NCI-H1694 (cell line): ENCODE measurements at places on chromosomes 6 and 20.

DNA sequence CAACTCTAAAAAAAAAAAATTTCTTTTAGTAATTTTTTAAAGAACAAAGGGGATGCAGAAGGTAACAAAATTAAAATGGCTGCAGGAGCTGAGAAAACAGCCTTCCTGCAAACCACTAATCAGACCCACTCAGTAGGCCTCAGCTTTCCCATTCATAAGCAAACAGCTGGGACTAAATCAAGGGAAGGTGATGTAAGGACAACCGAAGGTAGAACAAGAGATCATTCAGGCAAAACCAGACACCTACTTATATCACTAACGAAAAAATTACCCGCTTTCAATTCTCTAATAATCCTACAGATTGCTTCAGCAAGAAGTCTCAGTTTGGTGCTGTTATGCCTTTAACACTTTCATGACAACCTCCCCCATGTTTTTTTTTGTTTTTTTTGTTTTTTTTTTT, 124.0 kb downstream of the ZMYND8 start:
- DNase-seq: no peak

- no peak for DNase-seq
These were observed 111.9 kb downstream of the ANKRD60 start for GRCh38 chr20:58116505-58116904.

DNA sequence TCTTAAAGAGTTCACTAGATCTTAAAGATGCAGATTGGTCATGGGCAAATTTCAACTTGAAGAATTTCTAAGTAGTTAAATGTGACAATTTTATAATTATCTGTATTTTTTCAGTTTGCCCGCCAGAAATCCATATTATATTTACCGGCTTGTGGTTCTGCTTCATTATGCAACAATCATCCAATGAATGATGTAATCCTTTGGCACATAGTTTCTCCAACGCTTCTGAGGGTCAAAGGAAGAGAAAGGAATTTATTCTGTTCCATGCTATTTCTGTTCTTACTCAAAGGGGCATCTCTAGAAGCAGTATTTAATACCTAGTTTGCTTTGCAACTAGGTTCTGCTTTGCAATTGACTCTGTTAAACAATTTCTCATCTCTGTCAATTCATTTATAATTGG, 359.3 kb upstream of the PLCB4 start:
- DNase-seq: no peak

GRCh38 chr6:99614430-99615186, 8.0 kb downstream of the PRDM13 start:
- peak; percentile 49 for DNase-seq

DNA sequence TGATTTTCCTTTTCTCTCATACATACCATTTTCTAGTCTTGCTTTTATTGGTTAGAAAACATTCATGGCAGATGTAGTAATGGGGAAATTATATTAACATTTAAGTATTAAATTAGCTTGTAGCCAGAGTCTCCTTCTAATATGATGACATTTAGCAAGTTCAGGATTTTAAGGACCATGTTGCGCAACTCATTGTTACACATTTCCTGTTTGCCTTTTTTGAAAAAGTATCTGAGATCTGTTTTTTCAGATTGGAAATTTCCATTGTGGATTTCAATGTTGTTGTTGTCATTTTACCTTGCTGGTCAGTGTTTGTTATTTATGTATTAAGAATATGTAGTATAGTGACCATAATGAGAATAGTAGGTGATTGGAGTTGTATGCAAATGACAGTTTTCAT, 38.7 kb downstream of the CDKAL1 start:
- DNase-seq: no peak

DNA sequence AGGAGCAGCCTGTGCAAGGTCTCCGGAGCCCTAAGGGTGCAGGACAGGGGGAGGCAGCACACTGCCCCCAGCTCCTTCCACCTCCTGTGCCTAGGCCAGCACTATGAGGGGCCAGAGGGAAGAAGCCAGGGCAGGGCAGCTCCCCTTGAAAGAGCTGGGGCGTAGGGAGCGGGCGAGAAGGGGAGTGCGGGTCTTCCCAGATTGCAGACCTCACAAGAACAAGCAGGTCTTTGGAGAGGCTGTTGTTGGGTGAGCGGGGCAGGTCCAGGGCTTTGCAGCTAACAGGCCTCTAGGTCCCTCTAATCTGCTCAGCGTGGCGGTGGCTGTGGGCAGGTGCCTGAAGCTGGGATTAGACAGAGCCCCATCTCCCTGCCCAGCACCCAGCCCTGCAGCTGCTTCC, 22.4 kb upstream of the CST1 start:
- DNase-seq: no peak

DNA sequence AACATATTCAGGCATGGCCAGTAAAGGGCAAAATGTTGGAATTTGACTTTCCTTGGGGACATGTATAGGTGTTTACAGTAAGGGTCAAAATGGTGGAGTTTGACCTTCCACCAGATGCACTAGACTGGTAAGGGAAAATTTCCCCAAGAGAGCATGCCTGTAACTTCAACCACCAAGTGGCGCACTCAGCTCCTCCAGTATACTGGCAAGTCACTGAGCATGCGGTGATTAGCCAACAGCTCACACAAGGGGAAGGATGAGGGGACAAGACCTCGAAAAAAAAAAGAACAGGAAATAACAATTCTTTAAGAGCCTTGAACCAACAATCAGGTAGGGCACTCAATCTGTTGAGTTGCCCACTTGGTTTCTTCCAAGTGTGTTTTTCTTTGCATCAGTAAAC, 140.9 kb downstream of the EYS start:
- DNase-seq: no peak

- DNase-seq: no peak
These were observed 45.7 kb downstream of the HBS1L start for GRCh38 chr6:135008941-135009290.

GRCh38 chr6:16818992-16819626, 57.8 kb upstream of the ATXN1 start:
- DNase-seq: no peak

DNA sequence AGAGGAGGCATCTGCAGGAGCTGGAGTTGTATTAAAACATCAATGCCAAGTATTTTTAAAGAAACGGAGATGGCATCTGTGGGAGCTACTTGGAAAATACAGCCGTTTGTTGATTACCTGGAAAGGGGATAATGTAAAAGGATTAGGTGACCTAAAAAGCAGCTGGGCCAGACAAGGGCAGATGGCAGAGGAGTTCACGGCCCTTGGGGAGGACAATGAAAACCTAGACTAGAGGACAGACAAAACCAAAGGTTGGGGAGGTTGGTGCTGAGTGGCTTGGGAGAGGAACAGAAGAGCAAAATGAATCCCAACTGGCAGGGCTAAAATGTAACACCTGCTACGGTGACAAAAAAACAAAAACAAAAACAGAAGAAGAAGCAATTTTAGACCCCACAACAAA, 260.5 kb upstream of the JARID2 start:
- no peak for DNase-seq

- DNase-seq: no peak
These were observed 405.9 kb upstream of the BTBD3 start for GRCh38 chr20:11511821-11512220.

DNA sequence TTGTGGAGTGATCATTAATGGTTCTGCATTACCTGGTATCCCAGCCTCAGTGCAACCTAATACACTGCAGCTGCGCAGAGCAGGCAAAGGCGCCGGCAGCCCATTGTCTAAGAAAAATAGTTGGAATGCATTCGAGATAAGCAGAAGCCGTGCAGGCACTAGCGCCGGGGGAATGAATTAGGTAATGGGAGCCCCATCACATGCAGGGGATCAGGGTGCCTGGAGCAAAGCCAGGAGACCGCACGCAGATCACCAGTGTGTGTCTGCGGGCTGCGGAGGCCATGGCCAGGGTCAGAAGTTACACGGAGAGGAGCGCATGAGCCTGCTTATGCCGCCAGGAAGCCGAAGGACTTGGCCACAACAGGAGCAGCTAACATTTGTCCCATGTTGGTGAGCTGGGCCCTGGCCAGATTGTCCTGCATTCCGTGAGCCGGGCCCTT, 156.8 kb downstream of the DLL1 start:
- DNase-seq: no peak

DNA sequence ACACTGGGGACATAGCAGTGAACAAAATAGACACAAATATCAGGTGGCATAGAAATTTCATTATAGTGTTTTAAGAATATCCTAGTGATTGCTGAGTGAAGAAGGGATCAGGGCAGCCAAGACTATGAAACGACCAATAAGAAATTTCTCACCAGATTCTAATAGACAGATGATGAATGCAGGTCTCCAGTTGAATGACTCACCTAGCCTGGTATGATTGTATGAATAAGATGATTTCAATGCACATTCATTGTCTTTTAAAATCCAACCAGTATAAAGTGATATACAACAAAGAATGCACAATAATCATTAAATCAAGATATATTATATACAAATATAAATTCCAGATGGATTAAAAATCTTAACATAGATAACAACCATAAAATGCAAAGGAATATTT, 124.5 kb upstream of the TENT5A start:
- no peak for DNase-seq

DNA sequence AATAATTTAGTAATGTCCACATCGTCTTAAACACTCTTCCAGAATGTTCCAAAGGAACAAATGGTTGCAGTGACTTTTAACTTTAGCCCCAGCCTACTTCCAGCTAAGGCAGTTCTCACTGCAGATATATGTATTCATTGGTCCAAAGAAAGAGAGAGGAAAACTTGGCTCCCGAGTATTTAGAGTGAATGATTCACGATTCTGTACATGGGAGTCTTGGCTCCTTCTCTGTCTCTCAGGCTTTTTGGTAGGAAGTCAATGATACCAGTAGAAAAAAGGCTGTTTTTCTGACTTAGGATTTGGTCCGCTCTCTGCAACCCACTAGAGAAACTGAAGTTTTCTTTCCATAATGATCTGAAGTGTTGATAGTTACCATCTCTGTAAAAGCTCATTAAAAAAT, 38.6 kb downstream of the E2F3 start:
- no peak for DNase-seq

DNA sequence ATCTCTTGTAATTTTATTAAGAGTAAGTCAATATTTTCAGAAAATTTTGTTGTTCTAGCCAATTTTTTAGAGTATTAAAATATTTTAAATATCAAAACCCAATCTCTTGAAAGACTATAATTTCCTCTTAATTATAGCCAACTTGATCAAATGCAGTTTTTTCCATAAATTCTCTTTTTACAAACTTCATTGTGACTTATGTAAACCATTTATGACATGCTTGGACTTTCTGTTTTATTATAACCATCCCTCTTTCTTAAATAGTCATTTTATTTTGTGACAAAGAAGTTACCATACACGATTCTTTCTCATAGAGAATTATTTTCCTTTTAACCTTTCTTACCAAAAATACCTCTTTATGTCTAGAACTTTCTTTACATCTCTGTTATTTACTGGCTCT, 1075.5 kb downstream of the KHDRBS2 start:
- DNase-seq: no peak
